ENCODE measurements at places on chromosomes 13 and 19.

- no peak for DNase-seq
Measured at GRCh38 chr19:50232600-50232999, 29.2 kb downstream of the MYH14 start.

DNA sequence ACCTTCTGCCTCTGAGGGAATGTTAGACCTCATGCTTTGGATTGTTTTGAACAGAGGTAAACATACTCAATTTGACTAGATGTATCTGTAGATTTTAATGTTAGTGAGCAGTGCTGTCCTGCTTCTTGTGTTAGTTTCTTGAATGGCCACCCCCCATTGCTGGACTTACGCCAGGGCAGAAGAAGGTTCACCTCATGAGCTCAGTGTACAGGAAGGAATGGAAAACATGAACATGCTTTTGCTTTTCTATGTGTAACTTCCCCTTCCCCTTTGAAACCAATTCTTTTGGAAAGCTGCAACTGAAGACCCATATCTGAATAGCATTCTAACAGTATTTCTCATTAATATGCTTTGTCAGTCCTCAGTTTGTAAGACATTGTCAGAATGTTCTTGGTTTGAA, 32.3 kb downstream of the WASF3 start:
- DNase-seq, result no peak

GRCh38 chr19:679418-680286, 3.5 kb downstream of the FSTL3 start:
- DNase-seq, result no peak

- DNase-seq, result no peak
Measured at GRCh38 chr19:37973666-37974065, 66.7 kb downstream of the SIPA1L3 start.

DNA sequence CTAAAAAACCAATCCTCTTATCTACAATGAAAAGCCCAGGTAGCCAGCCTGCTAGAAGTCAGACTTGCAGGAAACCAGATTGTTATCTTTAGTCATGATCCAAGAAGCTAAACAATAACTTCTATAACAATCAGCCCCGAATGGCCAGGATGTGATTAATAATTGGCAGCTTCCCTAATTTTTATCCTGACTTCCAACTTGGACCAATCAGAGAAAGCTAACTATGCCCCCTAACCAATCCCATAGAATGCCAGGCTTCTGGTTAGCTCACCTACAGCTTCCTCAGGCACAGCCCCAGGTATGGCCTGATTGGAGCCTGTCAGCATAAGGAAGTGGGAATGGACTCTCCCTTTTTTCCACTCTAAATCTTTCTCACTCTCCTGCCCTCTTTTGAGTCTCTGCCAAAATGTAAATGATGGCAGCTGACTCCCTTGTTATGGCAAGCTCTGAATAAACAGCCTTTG, 394.9 kb downstream of the DLEU7 start:
- DNase-seq, result no peak

- no peak for DNase-seq
Measured at GRCh38 chr13:38255600-38255999, 94.1 kb upstream of the UFM1 start.

- DNase-seq, result no peak
Measured at GRCh38 chr19:13040948-13041292, 45.6 kb downstream of the NFIX start.

DNA sequence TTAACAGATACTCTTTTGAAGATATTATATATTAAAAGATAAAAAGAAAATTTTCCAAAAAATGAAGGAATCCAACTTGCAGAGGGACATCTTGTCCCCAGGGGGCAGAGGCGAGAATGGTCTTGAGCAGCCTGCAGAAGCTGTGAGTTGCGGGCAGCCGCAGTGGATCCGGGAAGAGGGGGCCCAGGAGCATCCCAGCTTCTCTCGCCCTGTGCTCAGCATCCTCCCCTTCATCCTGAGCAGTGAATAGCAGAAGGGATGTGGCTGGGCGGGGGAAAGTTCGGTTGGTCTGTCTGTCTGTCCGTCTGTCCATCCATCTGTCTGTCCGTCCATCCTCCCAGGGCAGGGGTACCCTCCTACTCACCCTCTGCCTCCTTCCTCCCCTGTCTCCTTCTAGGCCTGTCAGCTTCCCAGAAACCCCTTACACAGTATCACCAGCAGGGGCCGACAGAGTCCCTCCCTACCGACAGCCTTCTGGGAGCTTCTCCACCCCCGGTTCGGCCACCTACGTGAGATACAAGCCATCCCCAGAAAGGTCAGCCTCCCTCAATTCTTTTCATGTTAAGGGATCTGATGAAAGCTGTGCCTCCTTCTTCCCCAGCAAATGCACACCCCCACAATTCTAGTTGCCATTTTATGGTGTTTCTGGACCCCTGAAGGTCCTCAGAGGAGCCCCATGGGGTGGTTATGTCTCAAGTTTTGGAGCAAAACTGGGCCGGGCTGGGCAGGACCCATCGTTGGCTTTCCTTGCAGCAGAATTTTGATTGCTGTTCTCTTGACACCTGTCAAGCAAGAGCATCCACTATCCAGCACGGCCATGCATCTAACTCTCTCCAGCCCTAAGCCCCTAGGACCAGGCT, 81.6 kb downstream of the DPF1 start:
- peak; percentile 7 for DNase-seq

GRCh38 chr19:1945899-1946298, 4.9 kb downstream of the CSNK1G2 start:
- DNase-seq, result no peak

- no peak for DNase-seq
Measured at GRCh38 chr19:33254245-33254824, 28.7 kb upstream of the SLC7A10 start.

DNA sequence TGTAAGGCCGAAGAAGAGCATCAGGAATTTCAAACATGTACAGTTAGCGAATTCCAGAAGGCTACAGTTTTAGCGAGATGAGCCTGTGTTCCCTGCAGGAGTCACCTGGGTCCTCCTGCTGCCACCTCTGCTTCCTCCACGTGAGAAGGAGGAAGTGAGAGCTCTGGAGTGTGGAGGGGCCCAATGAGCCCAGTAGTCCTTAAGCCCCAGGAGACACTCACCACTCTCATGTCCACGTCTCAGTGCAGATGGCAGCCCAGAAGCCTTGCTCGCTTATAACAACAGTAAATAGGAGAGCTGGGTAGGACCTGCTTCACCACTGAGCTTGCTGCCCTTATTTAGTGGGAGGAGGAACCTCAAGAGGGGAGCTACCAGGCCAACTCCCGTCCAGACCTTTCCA, 44.3 kb downstream of the SERP2 start:
- no peak for DNase-seq

DNA sequence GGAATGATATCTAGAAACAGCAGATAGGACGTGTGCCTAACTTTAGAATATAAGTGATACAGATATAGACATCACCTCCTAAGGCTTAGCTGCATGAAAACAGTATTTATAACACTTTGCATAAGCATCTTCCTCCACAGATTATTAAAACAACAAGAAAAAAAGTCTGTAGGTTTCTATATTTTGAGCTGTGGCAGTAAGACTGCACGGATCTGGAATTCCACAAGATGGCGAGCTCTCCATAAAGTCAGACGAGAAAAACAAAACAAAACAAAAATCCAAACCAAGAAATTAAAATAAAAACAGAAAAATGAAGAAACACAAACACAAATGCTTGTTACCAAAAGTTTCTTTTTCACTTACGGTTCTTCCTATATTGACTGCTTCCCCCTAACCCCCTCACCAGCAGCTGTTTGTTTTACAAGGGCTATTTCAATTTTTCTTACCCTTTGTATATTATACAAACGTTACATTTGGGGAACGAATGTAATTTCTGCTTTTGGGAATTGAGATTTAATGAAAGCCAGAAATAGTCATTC, 285.8 kb downstream of the MYO16 start:
- DNase-seq, result no peak

DNA sequence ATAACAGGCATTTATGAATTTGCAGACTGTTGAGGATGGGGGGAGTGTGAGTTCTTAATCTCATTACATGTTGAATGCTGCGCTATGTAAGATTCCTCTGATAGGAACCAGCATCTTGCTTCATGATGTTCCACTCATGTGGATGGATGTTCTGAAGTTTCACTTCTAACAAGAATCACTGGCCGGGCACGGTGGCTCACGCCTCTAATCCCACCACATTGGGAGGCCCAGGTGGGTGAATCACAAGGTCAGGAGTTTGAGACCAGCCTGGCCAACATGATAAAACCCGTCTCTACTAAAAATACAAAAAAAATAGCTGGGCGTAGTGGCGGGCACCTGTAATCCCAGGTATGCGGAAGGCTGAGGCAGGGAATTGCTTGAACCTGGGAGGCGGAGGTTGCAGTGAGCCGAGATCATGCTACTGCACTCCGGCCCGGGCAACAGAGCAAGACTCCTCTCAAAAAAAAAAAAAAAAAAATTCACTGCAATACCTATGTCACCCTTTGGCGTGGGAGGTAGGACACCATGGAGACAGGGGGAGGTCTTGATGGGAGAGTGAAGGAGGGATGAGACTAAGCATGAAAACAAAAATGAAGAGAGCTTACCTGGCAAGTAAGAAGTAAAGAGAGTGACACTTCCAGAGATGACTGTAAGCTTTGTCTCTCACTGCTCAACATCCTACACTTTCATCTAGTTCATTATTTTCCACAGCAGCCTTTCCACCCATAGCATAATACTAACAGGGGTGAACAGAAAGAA, 133.0 kb downstream of the DCT start:
- DNase-seq, result no peak

DNA sequence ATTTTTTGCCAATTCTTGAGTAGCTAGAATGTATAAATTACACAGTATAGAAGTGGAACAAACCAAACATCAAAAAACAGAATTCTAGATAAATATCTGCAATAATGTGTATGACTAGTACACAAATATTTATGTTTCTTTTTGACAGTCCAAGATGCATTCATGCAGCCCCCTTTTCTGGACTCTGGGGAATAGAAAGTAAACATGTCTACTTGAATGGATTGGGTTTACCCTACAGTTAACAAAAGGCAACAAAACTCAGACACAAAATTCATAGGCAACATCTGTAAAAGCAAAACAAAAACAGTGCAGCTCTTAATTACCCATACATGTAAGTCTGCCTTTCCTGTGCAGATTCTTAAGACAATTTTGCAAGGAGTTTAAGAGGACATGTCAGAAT, 419.4 kb upstream of the DACH1 start:
- no peak for DNase-seq

DNA sequence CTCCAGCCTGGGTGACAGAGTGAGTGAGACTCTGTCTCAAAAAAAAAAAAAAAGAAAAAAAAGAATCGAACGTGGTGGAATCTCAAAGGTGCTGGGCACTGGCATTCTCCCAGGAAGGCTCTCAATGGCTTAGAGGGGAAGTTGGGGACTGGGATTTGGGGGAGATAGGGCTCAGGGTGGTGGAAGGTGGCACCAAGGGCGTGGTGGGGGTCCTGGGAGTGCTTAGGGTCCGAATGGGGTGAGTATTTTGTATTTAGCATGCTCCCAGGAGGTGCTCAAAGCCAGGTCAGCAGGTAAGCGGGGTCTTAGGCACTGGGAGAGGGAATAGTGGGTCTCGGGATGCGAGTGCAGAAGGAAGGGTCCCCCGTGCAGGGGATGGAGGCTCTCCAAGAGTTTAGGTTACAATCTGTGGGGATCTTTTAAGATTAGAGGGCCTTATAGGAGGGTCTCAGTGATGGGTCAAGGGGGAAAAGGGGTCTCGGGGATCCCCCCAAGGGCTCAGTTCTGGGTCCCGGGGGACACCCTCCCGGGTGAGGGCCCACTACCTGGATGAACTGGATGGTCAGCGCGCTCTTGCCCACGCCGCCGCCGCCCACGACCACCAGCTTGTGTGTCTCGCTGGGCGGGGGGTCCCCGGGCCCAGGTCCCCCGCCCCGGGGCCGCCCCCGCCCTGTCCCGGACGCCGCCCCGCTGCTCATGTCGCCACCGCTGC, 386 bp downstream of the RRAS start:
- DNase-seq, result no peak

Data from stimulated activated CD4-positive, alpha-beta T cell treated with anti-CD3 and anti-CD28 coated beads, Interleukin-1b, Interleukin-23, amount 100 ng/mL, for 1 hour (primary cell).